ENCODE measurements at places on chromosomes 16 and 17. TPM values are rescaled to one million over a fixed set of nuclear protein-coding genes. Genes with fewer than 3 reads are reported as not detected.

GRCh38 chr17:68200689-68201417, 47.0 kb upstream of the AMZ2 start:
- peak; percentile 77 for DNase-seq
- H3K27ac ChIP-seq: no peak overlapping the region
- H3K4me1 ChIP-seq: peaks cover 34% of the 10 kb centered on the region

The FTO gene
- polyA plus RNA-seq: 89.0 TPM

- peak overlapping the region; percentile 59 for H3K4me3 ChIP-seq
- DNase-seq: no peak
- H3K27me3 ChIP-seq: no peaks in the 10 kb centered on the region
- H3K4me1 ChIP-seq: peaks cover 31% of the 10 kb centered on the region
These were observed 3.2 kb downstream of the GNPTG start for GRCh38 chr16:1354815-1355540.

DNA sequence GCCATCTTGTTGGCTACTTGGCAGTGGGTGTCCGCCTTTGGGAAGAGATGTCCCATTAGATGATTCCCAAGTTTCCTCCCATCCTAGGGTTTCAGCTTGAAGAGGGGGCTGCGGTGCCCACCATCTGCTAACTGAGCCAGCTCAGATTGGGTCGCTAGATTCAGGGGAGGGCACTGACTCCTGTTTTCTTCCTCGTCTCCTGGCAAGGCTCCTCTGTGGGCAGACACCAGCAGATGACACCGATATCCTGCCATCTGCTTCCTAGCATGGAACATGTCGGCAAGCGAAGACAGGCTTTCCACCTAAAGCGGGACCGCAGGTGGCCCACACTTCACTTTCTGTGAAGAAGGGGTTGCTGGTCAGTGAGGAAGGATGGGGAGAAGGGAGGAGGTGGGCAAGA, 27.3 kb downstream of the C17orf75 start:
- no peak overlapping the region for H3K4me3 ChIP-seq
- no peak overlapping the region for H3K27ac ChIP-seq
- H3K4me1 ChIP-seq: peaks cover 16% of the 10 kb centered on the region
- H3K36me3 ChIP-seq: no peaks in the 10 kb centered on the region
- H3K27me3 ChIP-seq: peaks cover 3% of the 10 kb centered on the region

DNA sequence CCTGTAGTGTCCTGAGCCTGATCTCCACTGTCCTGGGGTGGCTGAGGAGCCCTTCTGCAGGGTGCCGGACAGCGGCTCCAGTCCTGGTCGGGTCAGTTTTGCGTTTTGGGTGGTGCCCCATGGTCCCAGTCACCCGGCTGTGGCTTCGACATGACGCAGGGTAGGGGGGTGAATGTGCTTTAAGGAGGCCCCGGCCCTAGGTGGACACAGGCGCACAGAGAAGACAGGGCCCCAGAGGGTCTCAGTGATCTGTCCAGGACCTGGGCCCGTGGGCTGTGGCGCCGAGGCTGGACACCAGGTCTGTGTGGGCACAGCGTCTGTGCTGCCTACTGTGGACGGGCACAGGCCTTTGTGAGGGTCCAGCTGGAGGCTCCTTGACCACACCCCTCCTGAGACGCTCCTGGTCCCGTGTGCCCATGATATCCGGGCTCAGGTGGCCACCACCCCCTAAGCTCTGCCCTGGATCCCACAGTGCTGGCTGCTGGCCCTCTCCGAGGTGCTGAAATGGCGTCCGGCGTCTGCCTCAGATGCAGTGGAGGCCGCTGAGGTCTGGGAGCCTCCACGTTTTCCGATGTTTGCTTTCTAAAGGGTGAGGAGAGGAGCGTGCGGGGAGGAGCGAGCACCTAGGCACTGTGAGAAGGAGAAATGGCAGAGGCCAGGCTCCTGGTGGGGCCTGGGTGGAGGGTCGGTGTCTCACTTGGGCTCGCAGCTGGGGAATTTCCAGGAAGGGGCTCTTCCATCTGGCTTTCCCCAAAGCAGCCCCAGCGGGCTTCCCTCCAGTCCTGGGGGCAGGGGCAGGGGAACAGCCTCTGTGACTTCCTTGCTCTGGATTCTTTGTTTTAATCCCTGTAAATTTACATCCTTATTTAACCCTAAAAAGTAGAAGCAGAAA, 56.1 kb upstream of the ACSF3 start:
- peaks cover 14% of the 10 kb centered on the region for H3K27me3 ChIP-seq
- no peak overlapping the region for H3K4me3 ChIP-seq
- no peak overlapping the region for H3K27ac ChIP-seq
- peaks cover 36% of the 10 kb centered on the region for H3K4me1 ChIP-seq
- DNase-seq: no peak

DNA sequence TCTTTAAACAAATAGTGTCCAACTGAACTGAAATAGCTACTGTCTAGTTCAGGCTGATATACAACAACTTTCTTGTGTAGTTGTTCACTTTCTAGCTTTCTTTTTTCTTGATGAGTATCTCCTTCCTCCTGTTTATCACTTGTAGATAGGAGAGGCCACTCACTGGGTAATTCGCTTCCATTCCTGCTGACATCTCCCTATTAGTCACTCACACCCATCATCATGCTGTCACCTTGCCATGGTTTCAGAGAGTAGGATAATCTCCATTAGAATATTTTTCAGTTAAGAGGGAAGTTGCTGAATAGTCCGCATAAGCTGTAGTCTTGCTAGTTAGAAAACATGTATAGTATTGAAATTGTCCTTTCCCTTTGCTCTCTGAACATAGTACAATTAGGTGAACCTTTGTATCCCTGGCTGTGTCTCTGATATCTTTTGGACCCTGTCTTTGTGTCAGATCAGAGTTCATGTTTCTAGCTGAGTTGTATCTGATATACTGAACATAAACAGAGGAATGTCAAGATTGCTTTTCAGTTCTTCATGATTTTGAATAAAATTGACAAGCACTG, 64.4 kb upstream of the RASL10B start:
- no peak overlapping the region for H3K27ac ChIP-seq
- no peaks in the 10 kb centered on the region for H3K27me3 ChIP-seq
- no peak for DNase-seq

DNA sequence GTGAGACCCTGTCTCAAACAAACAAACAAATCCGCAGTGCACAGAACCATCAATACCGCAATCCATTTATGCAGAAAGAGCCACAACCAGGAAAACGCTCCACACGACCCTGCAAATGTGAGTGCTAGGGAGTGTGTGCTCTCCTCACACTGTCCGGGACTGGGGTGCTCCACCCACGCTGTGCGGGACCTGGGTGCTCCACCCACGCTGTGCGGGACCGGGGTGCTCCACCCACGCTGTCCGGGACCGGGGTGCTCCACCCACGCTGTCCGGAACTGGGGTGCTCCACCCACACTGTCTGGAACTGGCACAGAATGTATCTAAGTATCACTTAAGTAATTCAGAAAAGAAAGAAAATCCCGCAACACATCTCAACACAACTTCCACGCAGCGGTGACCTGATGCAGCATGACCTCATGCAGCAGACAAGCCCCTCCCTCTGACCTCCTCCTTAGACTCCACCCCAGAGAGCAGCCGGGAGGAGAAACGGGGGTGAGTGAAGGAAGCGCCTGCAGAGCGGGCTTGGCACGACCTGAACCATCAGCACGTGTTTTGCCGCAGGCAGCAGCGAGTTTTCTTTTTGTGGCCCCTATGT, 38.5 kb downstream of the ZNF276 start:
- no peak for DNase-seq
- no peak overlapping the region for H3K27ac ChIP-seq
- H3K4me3 ChIP-seq: peak overlapping the region; percentile 87
- H3K27me3 ChIP-seq: no peaks in the 10 kb centered on the region

DNA sequence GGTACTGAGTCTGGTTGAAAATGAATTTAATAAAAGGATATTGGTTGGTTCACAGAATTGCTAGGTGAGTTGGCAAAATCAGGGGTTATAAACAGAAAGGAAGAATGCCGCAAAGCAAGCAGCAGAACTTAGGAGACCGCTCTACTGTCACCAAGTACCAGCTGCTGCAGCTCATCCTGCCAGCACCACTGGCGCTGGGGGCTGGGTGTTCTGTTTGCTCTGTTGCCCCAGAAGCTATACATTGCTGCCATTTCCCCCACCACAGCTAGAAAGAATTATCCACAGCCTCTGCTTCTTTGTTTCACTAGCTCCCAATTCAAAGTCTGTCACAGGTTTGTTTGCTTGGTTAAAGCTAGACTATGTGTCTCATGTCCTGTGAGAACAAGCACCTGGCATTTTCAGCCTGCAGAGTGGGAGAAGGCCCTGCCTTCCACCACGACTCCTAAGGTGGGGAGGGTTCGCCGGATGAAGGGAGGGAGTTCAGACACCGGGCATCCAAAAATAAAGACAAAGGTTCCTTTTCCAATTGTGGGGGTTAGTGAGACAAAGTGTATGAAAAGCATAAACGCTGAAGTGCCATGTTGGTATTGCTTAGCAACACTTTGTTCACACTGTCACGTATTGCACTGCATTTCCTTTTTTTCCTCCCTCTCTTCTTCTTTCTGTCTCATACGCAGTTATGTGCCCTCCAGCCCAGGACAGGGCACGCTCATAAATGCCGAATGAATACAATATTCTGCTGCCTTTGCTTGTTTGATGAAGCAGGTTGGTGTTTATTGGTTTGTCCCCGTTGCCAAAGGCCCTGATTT, 9.6 kb upstream of the CPD start:
- peaks cover under 1% of the 10 kb centered on the region for H3K4me1 ChIP-seq
- no peaks in the 10 kb centered on the region for H3K36me3 ChIP-seq
- peaks cover 29% of the 10 kb centered on the region for H3K27me3 ChIP-seq
- H3K27ac ChIP-seq: no peak overlapping the region

GRCh38 chr17:4913994-4914393, 11.1 kb upstream of the CHRNE start:
- H3K36me3 ChIP-seq: no peaks in the 10 kb centered on the region
- H3K4me1 ChIP-seq: no peaks in the 10 kb centered on the region
- DNase-seq: no peak
- no peak overlapping the region for H3K27ac ChIP-seq
- H3K4me3 ChIP-seq: no peak overlapping the region

DNA sequence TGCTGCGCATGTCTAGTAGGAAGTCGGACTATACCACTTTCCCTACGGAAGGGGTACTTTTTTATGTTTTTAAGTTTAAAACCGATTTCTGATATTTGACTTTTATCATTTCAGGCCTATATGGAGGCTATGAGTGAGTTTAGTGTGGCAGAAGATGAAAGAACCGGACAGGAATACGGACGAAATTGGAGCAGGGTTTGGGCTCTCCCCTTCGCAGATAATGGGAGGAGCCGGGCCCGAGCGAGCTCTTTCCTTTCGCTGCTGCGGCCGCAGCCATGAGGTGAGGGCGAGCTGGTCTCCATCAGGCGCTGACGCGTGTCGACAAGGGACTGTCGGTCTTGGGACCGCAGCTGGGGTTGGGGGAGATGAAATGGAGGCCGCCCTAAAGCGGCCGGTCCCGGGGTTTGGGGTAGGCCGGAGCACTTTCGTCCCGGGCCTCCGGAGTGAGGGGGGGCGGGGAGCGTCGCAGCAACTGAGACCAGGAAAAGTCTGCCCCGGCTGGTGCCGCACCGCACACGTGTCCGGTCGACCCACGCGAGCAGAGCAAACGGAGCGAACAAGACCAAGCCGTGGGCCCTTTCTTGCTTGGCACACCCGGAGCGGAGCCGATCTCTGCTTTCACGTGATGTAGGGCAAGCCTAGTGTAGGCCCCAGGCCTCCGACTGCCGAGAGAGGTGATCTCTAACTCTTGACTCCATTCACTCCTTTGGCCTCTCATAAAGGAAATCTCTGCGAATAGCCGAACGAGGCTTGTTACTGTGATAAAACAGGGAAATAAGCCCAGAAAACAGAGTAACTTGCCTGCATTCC, at the start of gene RPL19:
TSS of gene RPL19 (plus strand) at position 214 of the 810 bp plus-strand sequence. CDS start at position 276, 62 bp downstream.
- peaks cover 13% of the 10 kb centered on the region for H3K36me3 ChIP-seq

The ENGASE gene
- 3.1 TPM for polyA plus RNA-seq

DNA sequence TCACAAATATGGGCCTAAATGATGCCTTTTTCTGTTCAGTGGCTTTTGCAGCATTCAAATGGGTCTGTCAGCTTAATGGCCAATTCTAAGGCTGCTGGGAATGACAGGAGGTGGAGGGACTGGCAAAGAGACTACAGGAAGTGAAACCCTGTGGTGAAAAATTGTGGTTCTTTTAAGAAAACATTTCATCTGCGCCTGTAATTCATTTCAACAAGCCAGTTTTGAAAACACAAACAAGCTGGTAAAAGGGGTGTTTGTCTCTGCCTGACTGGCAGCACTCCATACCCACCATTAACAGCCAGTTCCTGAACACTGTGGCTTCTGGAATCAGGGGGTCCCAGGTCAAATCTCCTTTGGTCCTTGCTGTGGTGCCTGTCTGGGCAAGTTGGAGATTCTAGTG, 3.6 kb upstream of the KDM8 start:
- DNase-seq: peak; percentile 78
- H3K4me3 ChIP-seq: peak overlapping the region; percentile 81
- peak overlapping the region; percentile 95 for H3K27ac ChIP-seq
- H3K36me3 ChIP-seq: peaks cover 5% of the 10 kb centered on the region
- H3K4me1 ChIP-seq: peaks cover 62% of the 10 kb centered on the region

DNA sequence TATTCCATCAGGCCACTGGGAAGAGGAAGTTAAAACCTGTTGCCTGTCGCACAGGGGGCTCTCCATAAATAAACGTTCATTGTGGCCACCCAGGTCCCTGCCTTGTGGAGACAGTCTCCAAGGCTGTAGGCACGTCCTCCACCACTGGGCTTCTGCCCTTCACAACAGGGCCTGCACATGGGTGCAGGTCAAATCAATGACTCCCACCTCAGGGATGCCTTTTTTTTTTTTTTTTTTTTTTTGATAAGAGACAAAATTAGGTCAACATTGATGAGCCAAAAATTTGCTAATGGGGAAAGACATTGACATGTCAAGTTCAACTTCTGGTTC, 12.6 kb upstream of the SLC12A3 start:
- H3K4me1 ChIP-seq: peaks cover 20% of the 10 kb centered on the region
- peak overlapping the region; percentile 24 for H3K27ac ChIP-seq
- no peaks in the 10 kb centered on the region for H3K27me3 ChIP-seq
- no peaks in the 10 kb centered on the region for H3K36me3 ChIP-seq

Measured in naive B cell (primary cell).